ENCODE measurements at places on chromosomes 6 and 20. TPM values are rescaled to one million over a fixed set of nuclear protein-coding genes. Genes with fewer than 3 reads are reported as not detected.
A peak's percentile ranks its signal among the peaks of the same experiment; 100 is the strongest.

Gene MYH7B
- 0.74 TPM for total RNA-seq

Gene METTL24
- total RNA-seq, result 13.5 TPM

Gene TSBP1
- not detected for total RNA-seq

Gene BMP6
- total RNA-seq, result 8.3 TPM

Gene EEF1A2
- 0.83 TPM for total RNA-seq

- H3K4me3 ChIP-seq, result no peak overlapping the region
- no peaks in the 10 kb centered on the region for H3K27me3 ChIP-seq
- H3K36me3 ChIP-seq, result no peaks in the 10 kb centered on the region
- DNase-seq, result no peak
These were observed 63.7 kb downstream of the PXDC1 start for GRCh38 chr6:3687847-3688246.

DNA sequence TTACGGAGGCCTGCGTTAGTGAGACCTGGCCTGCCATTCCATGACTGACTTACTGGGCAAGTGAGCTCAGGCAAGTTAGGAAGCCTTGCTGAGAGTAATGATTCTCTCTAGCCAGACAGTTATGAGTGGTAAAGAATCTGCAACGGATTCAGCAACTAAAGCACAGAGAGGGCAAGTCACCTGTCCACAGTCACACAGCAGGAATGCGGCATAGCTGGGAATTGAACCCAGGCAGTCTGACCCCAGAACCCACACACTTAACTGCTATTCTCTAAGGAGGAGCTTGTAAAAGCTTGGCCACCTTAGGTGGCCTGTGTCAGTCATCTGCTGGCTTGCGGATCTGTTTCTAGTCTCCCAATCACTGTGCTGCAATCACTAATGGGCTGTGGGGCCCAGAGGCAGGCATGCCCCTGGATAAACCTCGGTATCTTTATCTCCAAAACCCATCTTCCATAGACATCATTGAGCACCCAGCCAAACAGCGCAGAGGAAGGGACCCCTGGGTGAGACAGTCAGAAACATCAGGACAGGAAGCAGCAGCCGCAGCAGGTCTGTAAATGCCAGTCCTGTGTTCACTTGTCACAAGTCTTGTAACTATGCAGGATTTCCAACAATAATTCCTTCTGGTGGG, 215.9 kb upstream of the KCNG1 start:
- H3K4me3 ChIP-seq, result no peak overlapping the region
- no peak for DNase-seq
- H3K27ac ChIP-seq, result no peak overlapping the region
- H3K27me3 ChIP-seq, result no peaks in the 10 kb centered on the region

- H3K4me1 ChIP-seq, result no peaks in the 10 kb centered on the region
- no peaks in the 10 kb centered on the region for H3K27me3 ChIP-seq
- H3K27ac ChIP-seq, result no peak overlapping the region
- H3K36me3 ChIP-seq, result no peaks in the 10 kb centered on the region
These were observed 40.4 kb upstream of the RAB22A start for GRCh38 chr20:58268936-58269619.

DNA sequence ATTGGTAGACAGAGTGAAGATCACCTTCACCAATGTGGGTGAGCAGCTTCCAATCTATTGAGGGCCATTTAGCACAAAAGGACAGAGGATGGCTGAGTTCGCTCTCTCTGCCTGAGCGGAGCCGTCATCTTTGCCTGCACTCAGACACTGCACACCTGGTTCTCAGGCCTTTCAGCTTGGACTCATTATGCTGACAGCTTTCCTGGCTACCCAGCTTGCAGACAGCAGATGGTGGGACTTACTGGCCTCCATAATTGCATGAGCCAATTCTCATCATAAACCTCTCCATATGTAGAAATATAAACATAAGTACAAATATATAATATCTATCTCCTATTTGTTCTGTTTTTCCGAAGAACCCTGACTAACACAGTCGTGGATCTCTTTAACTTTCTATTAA, 13.7 kb downstream of the TBXT start:
- no peak overlapping the region for H3K4me3 ChIP-seq
- H3K36me3 ChIP-seq, result no peaks in the 10 kb centered on the region
- DNase-seq, result no peak
- no peak overlapping the region for H3K27ac ChIP-seq

GRCh38 chr6:37783025-37783855, 36.3 kb upstream of the ZFAND3 start:
- no peaks in the 10 kb centered on the region for H3K36me3 ChIP-seq
- no peaks in the 10 kb centered on the region for H3K27me3 ChIP-seq
- peak overlapping the region; percentile 69 for H3K27ac ChIP-seq
- H3K4me3 ChIP-seq, result peak overlapping the region; percentile 30
- H3K4me1 ChIP-seq, result peaks cover 9% of the 10 kb centered on the region

- H3K27me3 ChIP-seq, result no peaks in the 10 kb centered on the region
- H3K36me3 ChIP-seq, result no peaks in the 10 kb centered on the region
- H3K4me1 ChIP-seq, result no peaks in the 10 kb centered on the region
- no peak for DNase-seq
- H3K4me3 ChIP-seq, result no peak overlapping the region
These were observed 25.3 kb upstream of the CD83 start for GRCh38 chr6:14092316-14092715.

DNA sequence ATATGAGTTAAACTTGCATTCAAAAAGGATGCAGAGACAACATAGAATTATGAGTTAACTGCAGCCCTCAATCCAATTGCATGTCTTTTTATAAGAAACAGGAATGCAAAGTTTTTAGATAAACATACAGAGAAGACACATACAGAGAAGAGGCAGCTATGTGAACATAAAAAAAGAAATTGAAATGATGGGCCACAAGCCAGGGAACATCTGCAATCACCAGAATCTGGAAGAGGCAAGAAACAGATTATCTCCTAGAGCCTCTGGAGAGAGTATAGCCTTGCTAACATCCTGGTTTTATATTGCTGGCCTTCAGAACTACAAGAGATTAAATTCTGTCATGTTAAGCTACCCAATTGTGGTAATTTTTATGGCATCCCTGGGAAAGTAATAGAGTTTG, 257.2 kb upstream of the EYS start:
- no peak overlapping the region for H3K27ac ChIP-seq
- DNase-seq, result no peak
- no peaks in the 10 kb centered on the region for H3K4me1 ChIP-seq
- H3K36me3 ChIP-seq, result no peaks in the 10 kb centered on the region

DNA sequence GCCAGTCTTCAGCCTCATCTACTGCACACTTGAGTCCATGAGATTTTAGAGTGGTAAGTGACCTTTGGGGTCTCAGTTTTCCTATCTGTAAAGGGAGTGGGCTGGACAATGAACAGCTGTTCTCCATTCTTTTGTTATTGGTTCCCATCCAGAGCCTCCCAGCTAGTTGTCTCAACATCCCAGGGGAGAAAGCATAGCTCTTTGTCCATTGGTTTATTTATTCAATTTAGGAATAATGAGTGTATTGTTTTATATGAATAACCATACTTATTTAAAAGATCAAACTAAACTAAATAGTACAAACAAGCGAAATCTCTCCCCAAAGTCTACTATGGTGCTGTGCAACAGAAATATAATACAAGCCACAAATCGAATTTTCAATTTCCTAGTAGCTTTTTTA, 13.7 kb downstream of the PIGT start:
- H3K4me1 ChIP-seq, result peaks cover 4% of the 10 kb centered on the region
- DNase-seq, result no peak
- no peaks in the 10 kb centered on the region for H3K27me3 ChIP-seq
- H3K36me3 ChIP-seq, result no peaks in the 10 kb centered on the region
- no peak overlapping the region for H3K27ac ChIP-seq

GRCh38 chr6:26568601-26569432, 27.9 kb upstream of the ABT1 start:
- peak overlapping the region; percentile 59 for H3K4me3 ChIP-seq
- no peaks in the 10 kb centered on the region for H3K4me1 ChIP-seq
- no peaks in the 10 kb centered on the region for H3K36me3 ChIP-seq
- no peaks in the 10 kb centered on the region for H3K27me3 ChIP-seq
- H3K27ac ChIP-seq, result peak overlapping the region; percentile 42

GRCh38 chr6:24513602-24514001, 18.8 kb downstream of the ALDH5A1 start:
- no peaks in the 10 kb centered on the region for H3K4me1 ChIP-seq
- H3K27ac ChIP-seq, result no peak overlapping the region
- no peaks in the 10 kb centered on the region for H3K27me3 ChIP-seq
- H3K36me3 ChIP-seq, result no peaks in the 10 kb centered on the region

GRCh38 chr6:169846286-169847056, 95.0 kb downstream of the ERMARD start:
- no peak overlapping the region for H3K4me3 ChIP-seq
- no peak overlapping the region for H3K27ac ChIP-seq
- no peaks in the 10 kb centered on the region for H3K36me3 ChIP-seq
- H3K27me3 ChIP-seq, result no peaks in the 10 kb centered on the region
- no peak for DNase-seq

DNA sequence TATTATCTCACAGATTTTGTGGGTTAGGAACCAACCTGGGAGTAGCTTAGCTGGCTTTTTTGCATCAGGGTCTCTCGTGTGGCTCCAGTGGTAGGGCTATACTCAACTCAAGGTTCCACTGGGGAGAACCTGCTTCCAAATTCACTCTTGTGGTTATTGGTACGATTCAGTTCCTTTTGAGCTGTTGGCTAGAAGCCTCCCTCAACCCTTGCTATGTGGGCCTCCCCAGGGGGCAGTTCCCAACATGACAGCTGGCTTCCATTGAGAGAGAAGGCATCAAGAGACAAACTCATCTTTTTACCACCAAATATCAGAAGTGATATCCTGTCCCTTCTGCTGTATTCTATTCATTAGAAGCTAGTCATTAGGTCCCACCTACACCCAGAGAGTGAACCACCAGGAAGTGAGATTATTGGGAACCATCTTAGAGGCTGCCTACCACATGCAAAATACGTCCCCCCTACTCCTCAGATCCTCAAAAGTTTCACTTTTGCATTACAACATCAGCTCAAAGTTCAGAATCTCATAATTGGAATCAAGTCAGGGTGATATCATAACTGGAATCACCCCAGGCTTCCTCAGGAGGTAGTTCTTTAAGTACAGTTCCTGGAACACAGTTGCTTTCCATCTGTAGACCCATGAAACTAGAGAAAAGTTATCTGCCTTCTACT, 30.9 kb downstream of the MKKS start:
- H3K4me1 ChIP-seq, result no peaks in the 10 kb centered on the region
- H3K27ac ChIP-seq, result no peak overlapping the region

DNA sequence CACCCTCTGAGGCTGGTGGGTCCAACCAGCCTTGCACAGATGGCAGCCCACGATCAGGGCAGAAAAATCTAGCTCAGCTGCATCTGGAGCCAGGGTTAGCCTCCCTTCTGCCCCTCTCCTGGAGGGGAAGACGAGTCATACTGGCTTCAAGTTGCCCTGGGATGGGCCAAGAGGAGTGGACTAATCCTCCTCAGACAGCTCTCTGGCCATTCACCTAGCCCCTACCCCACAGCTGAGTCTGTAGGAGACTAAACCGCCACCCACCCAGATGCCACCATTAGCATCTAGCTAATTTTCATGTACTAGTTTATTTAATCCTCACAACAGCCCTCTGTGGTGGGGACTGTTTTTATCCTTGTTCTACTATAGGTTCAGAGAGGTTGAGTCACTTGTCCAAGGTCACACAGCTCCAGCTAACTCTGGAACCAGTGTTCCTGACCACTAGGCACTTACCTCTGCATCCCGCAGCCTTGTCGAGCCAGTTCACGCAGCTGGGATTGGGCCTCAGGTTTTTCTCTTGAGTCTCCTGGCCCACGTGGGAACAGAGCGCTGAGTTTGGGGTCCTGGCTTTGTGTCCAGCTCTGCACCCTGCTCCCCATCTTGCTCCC, 48.5 kb upstream of the CCDC167 start:
- H3K4me1 ChIP-seq, result peaks cover 4% of the 10 kb centered on the region
- H3K27me3 ChIP-seq, result no peaks in the 10 kb centered on the region
- H3K4me3 ChIP-seq, result no peak overlapping the region
- H3K27ac ChIP-seq, result no peak overlapping the region
- DNase-seq, result no peak

DNA sequence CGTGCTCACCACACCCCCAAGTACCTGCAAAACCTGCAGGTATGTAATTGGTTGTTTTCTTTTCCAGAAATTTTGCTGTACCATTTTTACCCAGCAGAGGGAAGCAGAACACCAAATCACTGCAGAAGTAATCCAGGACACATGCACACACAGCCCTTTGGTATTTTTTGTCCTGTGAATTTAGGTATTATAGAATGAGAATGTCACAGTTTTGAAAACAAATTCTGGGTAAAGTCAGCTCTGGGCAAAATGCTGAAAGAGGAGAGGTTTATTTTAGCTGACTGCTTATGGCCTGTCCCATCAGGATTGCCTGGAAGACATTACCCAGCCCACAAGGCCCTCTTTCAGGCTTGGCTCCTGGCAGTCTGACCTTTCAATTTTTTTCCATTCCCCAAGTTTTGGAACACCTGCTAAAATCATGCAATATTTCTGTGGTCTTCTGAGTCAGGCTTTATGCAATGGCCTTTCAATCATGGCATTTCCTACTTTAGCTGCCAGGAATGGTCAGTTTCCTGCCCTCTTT, 3.5 kb upstream of the EFHC1 start:
- no peaks in the 10 kb centered on the region for H3K36me3 ChIP-seq
- no peak overlapping the region for H3K27ac ChIP-seq
- H3K27me3 ChIP-seq, result no peaks in the 10 kb centered on the region
- no peak for DNase-seq

GRCh38 chr6:132286298-132287019, 114.8 kb downstream of the MOXD1 start:
- H3K36me3 ChIP-seq, result no peaks in the 10 kb centered on the region
- H3K4me3 ChIP-seq, result no peak overlapping the region
- DNase-seq, result no peak
- H3K4me1 ChIP-seq, result no peaks in the 10 kb centered on the region

DNA sequence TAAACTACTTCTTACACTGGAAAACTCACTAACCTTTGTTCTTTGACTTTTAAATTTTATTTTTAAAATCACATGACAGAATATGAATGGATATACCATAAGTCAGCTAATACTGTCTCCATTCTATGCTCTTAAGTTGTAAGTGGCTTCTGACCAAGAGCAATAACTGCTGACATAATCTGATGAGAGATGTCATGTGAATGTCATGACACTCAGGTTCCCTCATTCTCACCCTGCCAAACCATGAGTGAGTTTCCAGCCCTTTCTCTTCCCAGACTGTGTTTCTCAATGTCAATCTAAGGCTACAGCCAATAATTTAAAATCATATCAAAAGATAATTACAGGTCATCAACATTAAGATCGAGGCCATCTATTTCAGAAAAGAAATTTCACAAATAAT, 39.7 kb downstream of the KIF16B start:
- H3K27ac ChIP-seq, result no peak overlapping the region
- peaks cover 6% of the 10 kb centered on the region for H3K4me1 ChIP-seq
- no peaks in the 10 kb centered on the region for H3K27me3 ChIP-seq
- DNase-seq, result no peak
